ENCODE measurements at places on chromosomes 2 and 18.

DNA sequence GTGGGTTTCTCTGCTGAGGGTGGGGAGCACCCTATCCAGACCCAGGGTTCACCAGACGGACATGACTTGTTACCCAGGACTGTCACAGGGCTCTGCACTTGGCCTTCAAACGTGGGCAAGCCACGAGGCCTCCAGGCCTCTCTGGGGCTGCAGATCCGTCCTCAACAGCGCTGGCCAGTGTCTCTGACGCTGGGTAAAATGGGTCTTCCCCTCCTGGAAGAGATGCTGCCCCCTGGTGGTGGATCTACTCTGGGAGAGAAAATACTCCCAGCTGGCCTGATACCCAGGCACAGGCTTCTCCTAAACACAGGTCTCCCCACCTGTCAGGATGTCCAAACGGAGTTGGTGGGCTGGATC lies 3.7 kb downstream of the GPR17 start:
- H3K4me3 ChIP-seq = no peak overlapping the region
- DNase-seq = peak; percentile 87
- H3K36me3 ChIP-seq = no peaks in the 10 kb centered on the region

GRCh38 chr2:226088366-226088674 lies 688.8 kb downstream of the NYAP2 start:
- no peak overlapping the region for H3K27ac ChIP-seq
- H3K27me3 ChIP-seq = no peaks in the 10 kb centered on the region
- no peak overlapping the region for H3K4me3 ChIP-seq
- H3K36me3 ChIP-seq = peaks cover 9% of the 10 kb centered on the region

DNA sequence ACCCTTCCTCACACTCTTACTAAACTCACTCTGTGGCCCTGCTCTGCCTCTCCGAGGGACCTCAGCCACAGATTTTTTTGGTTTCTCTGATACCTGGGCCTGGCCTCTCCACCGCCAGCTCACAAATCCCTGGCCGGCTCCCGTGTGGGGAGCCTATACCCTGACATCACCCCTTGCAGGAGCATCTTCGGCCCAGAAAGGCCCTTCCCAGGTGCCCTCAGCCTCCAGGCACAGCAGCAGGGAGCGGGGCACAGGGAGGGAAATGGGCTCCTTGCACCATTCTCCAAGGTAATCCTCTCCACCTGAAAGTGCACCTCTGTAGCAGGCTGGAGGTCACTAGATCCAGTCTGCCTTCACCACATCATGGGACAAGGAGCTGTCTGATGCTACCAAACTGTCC lies 43.2 kb downstream of the CRACDL start:
- no peaks in the 10 kb centered on the region for H3K27me3 ChIP-seq
- H3K27ac ChIP-seq = no peak overlapping the region
- no peak for DNase-seq
- no peak overlapping the region for H3K4me3 ChIP-seq
- peaks cover 8% of the 10 kb centered on the region for H3K36me3 ChIP-seq
- H3K4me1 ChIP-seq = no peaks in the 10 kb centered on the region

DNA sequence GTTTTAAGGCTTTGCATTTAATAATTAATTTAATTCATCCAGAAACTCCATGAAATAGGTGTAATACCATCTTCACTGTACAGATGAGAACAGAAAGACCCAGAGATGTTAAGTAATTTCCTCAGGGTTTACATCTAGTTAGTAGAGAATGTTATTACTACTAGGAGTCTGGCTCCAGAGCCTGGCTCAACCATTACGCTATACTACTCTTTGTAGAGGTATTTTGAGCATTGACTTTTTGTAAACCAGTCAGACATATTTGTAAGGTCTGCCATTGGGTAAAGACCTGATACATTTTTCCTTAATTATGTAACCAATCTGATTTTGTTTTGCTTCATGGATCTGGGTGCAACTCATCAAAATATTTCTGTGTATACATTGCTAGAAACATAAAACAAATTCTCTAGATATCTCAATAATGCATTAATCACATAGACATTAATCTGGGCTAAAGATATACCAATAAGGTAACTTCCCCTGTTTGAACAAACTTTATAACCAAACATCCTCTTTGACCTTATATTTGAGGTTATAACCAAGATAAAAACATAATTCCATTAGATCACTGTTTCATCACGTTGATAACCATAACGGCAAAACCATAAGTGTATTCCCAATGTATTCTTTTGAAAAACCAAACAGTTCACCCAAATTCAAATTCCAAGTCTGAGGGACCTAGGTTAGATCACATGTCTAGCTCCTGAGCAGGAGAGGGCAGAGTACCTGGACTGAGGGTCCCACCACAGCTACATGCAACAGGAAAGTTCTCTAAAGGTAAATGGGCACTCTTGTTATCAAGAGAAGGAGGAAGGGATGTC lies 135.0 kb downstream of the IKZF2 start:
- no peak for DNase-seq
- no peaks in the 10 kb centered on the region for H3K4me1 ChIP-seq
- H3K4me3 ChIP-seq = no peak overlapping the region

DNA sequence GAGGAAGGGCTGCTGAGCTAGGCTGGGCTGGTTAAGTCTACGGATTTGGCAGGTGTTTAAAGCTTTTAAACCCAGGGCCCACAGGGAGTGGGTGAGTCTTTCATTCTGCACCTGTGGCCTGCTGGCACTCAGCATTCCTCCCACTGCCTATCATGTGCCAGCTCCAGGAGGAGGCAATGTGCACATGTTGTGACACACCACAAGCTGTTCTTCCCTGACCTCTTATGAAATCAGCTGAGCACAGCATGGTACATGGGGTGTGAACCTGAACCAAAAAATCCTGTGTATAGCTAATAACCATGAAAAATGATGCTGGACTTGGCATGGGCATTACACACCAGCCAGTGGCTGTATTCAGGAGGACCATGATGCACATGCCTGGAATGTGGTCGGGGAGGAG lies 297.9 kb upstream of the MMADHC start:
- no peak for DNase-seq
- H3K36me3 ChIP-seq = no peaks in the 10 kb centered on the region
- no peak overlapping the region for H3K4me3 ChIP-seq
- no peaks in the 10 kb centered on the region for H3K27me3 ChIP-seq
- no peaks in the 10 kb centered on the region for H3K4me1 ChIP-seq
- H3K27ac ChIP-seq = no peak overlapping the region
